NCI-H2029 treated with DMSO at 0.1 percent for 48 hours (cell line): ENCODE measurements at places on chromosomes 2 and 18.

DNA sequence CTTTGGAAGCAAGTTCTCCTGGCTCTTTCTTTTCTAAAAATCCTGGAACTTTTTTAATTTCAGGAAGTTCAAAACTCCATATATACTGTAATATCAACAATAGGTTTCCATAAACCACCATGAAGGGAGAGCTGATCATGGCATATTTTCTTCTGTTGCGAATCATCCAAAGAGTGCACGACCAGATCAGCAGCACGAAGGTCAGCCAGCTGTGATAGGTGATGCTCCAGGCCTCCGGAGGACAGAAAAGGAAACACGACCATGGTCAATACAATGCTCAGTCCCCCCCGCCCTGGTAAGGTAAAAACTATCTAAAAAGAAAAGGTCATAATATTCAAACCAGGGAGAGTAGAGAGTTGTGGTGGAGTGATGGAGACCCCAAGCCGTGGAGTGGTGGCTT, 268.9 kb downstream of the NAPG start:
- DNase-seq, result no peak

GRCh38 chr18:8752329-8752728, 47.0 kb downstream of the MTCL1 start:
- no peak for DNase-seq

GRCh38 chr18:55587418-55588110, 428 bp downstream of the TCF4 start:
- DNase-seq, result no peak

DNA sequence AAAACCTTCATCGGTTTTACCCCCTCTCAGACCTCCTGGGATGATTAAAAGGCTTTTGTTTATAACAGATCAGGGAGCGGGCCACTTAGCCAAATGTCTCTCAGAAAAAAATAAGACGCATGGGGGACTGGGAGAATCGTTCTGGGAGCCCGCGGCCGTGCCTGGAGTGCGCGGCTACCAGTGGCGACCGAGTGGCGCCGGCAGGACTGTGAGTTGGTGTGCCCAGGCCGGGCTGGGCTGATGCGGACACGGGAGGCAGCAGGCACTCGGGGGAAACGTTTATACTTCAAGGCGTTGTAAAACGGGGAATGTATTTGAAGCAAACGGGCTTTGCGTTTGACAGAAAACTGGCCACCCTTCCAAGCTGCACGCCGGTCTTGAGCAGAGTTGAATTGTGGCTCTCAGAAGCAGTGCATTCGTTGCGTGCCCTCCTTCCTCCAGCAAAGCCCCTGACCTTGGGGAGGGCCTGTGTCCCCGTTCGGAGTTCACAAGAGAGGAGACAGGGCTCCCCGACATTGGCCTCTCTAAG, 4.7 kb upstream of the HOXD10 start:
- DNase-seq, result no peak

DNA sequence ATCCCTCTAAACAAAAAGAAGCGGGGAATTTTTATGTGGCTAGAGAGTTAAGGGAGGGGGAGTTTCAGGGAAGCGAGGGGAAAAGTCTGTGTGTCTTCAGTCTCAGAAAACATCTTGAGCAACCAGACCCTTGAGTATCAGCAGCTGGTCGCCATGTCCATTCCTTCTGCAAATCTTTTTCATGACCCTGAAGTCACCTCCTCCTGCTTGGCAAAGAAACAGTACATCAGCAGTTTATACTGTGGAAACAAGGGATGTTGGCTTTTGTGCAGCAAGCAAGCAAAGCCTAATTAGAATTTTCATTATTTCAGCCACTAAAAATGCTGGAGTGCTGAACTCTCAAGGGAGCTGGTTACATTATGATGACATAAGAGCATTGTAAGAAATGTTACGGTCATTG, 187.4 kb upstream of the SLC8A1 start:
- no peak for DNase-seq

- DNase-seq, result no peak
Measured at GRCh38 chr2:180660881-180661685, 319.3 kb upstream of the UBE2E3 start.

DNA sequence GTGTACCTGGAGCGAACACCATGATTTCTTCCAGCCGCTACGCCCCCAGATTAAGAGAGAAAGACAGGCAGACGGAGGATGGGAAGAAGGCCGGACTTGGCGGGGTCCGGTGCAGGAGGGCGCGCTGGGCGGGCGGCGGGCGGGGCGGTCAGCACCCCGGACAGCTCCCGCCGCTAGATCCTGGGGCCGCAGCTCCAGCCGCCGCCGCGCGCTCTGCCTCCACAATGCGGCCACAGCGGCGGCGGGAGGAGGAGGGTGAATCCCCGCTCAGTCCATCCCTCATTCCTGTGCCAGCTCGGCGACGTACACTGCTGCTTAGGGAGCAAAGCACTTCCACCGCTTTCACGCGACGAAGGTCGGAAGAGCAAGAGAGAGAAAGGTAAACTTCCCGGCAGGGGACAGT, at the start of gene AKAIN1:
AKAIN1 (minus strand) TSS at position 226 of the 403 bp plus-strand sequence; CDS start at position 22, 204 bp downstream.
- DNase-seq, result peak; percentile 4

GRCh38 chr2:230944123-230944653, 19.1 kb upstream of the GPR55 start:
- no peak for DNase-seq

DNA sequence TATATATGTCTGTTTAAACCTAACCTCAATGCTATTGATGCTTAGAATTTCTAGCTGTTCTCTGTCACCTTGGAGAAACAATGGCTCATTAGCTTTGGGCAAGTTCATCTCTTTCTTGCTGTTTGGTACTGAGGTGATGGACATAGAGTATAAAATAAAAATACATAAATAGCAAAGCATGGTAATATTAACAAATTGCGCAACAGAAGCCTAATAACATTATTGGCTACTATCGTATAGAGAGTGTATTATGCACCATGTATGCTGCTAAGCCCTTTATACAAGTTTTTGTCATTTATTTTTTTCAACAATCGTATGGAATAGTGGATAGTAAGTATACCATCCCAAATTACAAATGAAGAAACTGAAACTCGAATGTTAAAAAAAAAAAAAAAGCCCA, 100.1 kb downstream of the ICOS start:
- no peak for DNase-seq

DNA sequence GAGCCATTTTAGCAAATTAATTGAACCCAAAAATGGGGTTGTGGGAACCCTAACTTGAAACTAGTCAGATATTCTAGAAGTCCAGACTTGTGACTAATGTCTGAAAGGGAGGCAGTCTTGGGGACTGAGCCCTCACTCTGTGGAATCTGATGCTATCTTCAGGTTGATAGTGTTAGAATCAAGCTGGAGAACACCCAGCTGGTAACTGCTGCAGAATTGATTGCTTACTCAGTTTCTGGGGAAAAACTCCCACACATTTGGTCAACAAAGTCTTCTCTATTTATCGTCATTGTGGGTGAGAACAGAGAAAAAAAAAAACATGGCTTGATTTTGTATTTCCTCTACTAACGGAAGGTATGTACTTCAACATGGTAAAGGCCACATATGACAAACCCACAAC, 1925.8 kb upstream of the CELF4 start:
- DNase-seq, result no peak

DNA sequence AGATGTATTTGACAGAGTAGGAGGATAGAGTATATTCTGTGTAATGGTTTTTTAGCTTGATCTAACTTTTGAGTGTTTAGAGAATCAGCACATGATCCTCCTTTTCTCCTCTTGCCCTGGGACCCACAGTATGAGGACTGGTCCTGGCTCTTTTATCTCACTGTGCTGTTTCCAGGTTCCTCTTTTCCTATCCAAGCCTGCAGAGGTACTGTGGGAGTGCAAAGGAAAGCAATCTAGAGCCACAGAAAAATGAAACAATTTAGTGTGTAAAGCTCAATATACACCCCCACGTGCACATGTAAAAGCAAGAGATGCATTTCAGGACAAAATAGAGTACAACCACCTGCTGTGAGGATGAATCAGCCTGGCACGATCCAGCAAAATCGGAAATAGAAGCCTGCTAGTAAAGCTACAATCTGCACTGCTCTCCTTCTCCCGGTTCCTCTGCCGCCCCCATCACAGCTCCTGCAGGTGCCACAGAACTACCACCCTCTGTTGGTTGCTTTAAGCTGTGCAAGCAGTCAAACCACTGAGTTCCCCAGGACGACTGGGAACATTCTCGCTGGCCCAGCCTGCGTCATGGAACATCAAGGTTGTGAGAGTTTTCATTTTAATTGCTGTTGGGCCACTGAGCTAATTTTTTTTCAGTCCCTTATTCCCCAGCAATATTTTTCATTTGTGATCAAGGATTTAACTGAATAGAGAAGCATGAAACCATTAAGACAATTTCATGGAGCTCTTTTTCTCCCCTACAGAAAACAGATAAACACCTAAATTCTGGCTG, 47.8 kb upstream of the MAPRE3 start:
- DNase-seq, result peak; percentile 1

DNA sequence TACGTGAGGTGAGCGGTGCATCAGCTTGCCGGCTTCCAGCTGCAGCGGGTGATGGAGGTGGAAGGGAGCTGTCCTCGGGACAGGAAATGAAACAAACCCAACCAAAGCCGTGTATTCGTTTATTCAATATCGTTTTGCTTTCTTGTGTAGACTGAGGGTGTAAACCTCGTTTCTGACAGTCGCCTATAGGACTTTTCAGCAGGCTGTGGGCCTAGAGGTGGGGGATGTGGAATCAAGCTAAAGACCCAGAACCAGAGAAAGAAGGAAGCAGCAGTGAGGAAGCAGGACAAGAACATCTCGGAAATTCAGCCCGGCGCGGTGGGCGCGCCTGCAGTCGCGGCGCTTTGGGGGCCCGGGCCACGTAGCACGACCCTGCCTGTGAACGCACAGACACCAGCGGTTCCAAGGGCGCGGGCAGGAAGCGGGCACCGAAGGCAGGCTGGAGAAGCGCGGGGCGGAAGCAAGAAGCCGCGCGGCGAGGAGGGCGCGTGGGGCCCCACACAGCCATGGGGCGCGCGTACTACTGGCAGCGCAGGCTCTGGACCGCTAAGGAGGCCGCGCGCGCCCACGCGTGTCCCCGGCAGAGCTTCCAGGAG, 755 bp upstream of the ATP9B start:
- no peak for DNase-seq

DNA sequence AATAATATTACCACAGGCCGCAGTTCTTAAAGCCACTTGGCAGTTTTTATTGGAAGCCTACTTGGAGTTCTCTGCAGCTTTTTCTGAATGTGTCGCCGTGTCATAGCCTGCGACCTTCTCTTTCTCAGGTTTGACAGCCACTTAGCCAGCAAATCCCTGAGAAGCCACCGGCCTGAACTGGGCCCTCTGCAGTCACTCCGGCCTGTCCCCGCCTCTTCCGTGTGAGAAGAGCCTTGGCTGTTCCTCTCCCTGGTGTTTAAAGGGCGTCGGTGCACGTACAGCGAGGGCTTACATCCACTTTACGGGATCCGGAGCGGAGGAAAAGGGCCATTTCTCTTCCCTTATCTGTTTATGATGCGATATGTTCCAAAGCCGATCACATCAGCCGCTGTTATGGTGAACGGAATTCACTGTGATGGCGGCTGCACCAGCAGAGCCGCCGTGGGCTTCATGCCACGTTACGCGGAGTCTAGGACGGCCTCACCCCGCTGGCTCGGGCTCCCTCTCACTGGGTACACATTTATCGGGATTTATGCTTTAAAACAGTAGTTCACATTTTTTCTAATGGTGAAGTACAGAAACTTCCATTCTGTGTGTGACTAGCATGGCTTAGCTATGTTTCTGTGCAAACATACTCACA, 66.8 kb downstream of the GBX2 start:
- DNase-seq, result no peak

GRCh38 chr18:1928711-1929110, 642.6 kb downstream of the METTL4 start:
- no peak for DNase-seq

DNA sequence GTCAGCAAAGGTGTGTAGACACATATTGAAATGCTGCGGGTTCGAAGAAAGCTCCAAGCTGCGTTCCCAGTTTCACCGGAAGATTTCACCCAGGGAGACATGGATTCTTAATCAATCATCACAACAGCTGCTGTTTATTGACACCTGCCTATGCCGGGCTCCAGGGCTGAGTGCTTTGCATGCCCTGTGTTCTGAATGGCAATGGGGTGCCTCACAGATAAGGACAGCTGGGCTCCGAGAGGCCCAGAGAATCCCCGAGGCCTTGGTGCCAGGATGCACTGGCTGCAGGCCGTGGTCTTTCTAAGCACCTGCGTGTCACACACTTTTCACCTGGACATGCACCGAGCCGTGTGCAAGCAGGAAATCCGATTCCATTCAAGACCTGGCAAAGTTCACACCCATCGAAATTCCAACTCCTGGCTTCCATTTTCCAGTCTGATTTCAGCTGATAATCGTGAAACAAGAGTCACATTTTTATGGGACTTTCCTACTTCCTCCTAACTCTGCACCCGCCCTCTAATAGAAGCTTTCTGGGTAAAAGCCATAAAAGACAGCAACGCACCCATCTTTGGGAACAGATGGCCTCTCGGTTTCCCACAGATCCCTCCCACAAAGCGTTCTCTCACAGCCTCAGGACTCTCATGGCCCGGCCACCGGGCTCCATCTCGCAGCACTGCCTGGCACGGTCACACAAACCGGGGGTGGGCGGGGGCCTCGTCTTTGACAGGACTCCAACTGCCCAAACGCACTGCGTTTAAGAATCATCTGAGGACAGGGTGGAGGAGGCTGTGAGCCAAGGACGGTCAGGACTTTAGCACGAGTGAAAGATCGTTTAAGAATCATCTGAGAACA, 245.6 kb upstream of the SALL3 start:
- no peak for DNase-seq

- DNase-seq, result no peak
Measured at GRCh38 chr2:238424313-238424700, 2.4 kb upstream of the ASB1 start.

DNA sequence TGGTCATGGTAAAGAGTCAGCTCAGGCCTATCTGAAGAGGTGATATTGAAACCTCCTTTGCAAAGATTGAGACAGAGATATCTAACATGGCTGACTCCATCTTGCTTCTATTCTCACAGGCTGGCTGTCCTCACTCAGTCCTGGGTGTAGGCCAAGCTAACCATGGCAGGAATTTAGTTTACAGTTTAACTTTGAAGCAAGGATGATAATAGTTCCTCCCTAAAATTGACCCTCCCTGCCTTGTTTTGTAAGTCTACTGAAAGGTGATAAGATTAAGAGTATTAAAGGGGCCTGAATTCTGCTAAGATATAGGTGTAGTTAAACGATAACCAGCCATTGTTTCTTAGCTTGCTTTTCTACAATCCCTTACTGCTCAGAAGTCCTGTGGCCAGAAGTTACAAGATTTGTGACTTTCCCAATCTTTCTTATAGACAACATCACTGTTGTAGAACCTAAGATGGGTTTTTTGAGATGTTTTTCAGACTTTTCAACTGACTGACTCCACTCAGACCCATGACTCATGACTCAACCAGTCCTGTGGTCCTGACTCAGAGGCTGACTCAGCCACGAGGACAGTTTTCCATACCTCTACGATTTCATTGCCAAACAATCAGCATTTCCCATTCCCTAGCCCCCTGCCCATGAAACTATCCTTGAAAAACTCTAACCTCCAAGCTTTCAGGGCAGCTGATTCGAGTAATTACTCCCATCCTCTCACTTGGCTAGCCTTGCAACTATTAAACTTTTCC, 195.7 kb upstream of the SESTD1 start:
- no peak for DNase-seq

DNA sequence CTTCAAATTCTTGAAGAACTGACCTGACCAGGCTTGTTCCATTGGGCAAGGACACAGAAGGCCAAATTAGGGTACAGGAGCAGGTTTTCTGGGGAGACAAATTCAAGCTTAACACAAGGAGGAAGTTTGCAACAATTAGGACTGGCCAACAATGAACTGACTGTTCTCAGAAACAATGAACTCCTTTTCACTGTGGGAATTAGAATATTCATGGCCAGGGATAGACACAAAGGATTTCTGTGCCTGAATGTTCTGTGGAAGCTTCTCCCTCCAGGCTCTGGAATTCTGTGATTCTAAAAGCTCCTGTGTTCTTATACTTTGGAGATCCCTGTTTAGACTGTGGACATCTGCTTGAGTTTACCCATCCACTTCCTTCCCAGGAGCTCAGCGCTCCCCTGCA, 15.2 kb downstream of the SMYD1 start:
- DNase-seq, result no peak
